ENCODE measurements at places on chromosomes 13 and 19.

- DNase-seq, result no peak
Observed at GRCh38 chr19:50344661-50345318, 15.6 kb upstream of the KCNC3 start.

GRCh38 chr13:23325191-23325590 lies 108.3 kb downstream of the SACS start:
- DNase-seq, result no peak

- DNase-seq, result no peak
Observed at GRCh38 chr19:23407616-23408133, 12.4 kb upstream of the ZNF91 start.

- DNase-seq, result no peak
Observed at GRCh38 chr13:24203811-24204210, 43.3 kb downstream of the SPATA13 start.

Data from neuronal stem cell (in vitro differentiated cells).